Omental fat pad (tissue), 4 donors: ENCODE measurements at places on chromosomes 5 and 9.

GRCh38 chr9:116907989-116908388 lies 220.9 kb downstream of the TRIM32 start:
- DNase-seq, result no peak

GRCh38 chr5:92991581-92992067 lies 589.4 kb downstream of the NR2F1-AS1 start:
- DNase-seq, result no peak

GRCh38 chr5:64700765-64701164 lies 10.5 kb downstream of the SHISAL2B start:
- no peak for DNase-seq

GRCh38 chr5:131514316-131515283 lies 120.4 kb downstream of the RAPGEF6 start:
- no peak for DNase-seq

DNA sequence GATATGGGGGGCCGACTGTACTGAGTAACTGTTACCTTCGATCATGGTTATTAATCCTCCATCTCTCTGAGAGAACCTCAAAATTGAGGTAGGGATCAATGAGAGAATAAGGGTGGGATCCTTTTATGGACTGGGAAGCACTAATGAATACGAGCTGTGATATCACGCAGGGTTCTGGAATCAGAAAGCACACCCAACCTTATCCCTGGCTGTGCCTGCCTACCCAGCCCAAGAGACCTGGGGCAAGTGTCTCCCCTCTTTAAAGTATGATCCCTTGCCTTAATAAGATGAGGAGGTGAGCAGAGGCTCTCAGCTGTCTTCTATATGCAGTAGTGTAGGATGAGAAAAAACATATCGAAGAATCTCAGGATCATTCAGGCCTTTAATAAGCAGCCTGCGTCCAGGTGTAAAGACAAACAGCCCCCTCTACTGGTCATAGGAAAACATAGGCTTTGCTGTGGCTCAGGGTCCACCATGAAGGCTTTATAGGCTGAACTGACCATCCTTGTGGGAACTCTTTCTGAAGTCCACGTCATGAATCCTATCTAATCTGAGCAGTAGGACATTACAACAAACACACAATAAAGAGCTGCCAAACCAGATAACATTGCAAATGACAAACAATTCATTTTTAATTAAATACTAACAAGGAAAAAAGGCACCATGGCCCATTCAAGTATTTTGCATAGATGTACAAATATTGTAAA lies 16.8 kb downstream of the NIPAL4 start:
- DNase-seq, result no peak

DNA sequence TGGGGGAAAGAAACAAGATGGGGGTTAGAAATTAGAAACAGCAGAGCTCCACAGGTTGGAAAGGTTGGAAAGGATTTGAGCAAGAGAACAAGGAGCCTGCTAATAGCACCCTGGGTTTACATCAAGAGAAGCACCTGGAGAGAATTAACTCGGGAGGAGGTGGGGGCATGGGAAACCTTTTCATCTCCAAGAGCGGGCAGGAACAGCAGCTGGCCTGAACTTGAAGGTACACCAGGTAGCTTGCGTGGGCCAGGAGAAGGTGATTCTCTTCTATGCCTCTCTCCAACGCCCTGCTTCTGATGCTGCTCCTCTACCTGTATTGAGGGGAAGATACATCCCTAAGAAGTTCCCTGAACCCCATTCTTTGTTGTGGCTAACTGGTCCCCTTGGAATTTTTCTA lies 37.1 kb upstream of the GLRX start:
- DNase-seq, result no peak
